ENCODE measurements at places on chromosomes 6 and 20.

GRCh38 chr6:129188795-129189194 lies 305.9 kb downstream of the LAMA2 start:
- no peak for DNase-seq

- DNase-seq, result no peak
Observed at GRCh38 chr6:81787313-81788068, 35.0 kb upstream of the TENT5A start.

GRCh38 chr6:38824243-38824894 lies 109.3 kb downstream of the DNAH8 start:
- DNase-seq, result no peak

GRCh38 chr6:20604159-20604558 lies 69.9 kb downstream of the CDKAL1 start:
- no peak for DNase-seq

- no peak for DNase-seq
Observed at GRCh38 chr20:61983965-61984364, 81.7 kb downstream of the TAF4 start.

- DNase-seq, result peak; percentile 14
Observed at GRCh38 chr6:137363805-137364138, 130.4 kb downstream of the OLIG3 start.
